ENCODE measurements at places on chromosomes 5 and 9.

- DNase-seq, result no peak
Observed at GRCh38 chr5:40080191-40080590, 599.5 kb upstream of the PTGER4 start.

DNA sequence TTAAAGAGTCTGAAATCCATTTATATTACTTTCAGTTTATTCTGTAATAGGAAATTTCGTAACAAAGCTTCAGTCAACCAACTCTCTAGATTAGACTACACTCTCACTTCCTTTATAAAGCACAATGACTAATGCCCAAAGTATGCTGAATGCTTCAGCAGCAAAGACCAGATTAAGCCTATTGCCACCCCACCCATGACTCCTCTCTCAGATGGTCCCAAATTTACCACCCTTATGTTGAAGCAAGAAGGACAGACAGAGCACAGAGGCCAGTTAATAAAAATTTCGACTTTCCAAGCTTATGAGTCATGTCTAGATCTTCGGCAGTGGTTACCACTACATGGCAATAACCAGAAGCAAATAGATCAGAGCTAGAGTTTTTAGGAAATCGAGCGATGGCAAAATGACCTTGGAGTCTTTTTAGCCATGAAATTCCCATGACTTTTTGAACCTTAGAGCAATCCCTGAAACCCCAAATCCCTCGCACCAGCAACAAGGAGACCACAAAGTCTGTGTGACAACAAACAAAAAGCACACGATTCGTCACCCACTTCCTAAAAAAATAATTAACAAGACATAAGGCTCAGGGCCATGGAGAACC, 287.8 kb upstream of the RASA1 start:
- no peak for DNase-seq

DNA sequence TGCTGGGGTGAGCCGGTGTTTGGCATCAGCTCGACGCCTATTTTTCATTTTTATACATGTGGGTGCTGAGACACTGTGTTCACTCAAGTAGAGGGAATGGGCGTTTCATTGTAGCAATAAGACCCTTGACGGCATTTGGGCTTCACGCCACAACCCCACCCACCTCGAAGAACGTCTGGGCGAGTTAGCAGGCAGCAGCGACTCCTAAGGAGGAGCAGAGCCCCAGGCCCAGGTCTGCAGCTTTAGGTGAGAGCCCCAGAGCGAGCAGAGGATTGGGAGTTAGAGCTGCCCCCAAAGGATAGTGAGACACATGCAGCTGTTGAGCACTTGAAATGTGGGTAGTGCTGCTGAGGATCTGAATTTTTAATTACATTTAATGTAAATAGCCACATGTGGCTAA, 1.6 kb upstream of the ZFP62 start:
- DNase-seq, result no peak

- DNase-seq, result peak; percentile 6
Observed at GRCh38 chr5:159098603-159099436, 896 bp downstream of the EBF1 start.

DNA sequence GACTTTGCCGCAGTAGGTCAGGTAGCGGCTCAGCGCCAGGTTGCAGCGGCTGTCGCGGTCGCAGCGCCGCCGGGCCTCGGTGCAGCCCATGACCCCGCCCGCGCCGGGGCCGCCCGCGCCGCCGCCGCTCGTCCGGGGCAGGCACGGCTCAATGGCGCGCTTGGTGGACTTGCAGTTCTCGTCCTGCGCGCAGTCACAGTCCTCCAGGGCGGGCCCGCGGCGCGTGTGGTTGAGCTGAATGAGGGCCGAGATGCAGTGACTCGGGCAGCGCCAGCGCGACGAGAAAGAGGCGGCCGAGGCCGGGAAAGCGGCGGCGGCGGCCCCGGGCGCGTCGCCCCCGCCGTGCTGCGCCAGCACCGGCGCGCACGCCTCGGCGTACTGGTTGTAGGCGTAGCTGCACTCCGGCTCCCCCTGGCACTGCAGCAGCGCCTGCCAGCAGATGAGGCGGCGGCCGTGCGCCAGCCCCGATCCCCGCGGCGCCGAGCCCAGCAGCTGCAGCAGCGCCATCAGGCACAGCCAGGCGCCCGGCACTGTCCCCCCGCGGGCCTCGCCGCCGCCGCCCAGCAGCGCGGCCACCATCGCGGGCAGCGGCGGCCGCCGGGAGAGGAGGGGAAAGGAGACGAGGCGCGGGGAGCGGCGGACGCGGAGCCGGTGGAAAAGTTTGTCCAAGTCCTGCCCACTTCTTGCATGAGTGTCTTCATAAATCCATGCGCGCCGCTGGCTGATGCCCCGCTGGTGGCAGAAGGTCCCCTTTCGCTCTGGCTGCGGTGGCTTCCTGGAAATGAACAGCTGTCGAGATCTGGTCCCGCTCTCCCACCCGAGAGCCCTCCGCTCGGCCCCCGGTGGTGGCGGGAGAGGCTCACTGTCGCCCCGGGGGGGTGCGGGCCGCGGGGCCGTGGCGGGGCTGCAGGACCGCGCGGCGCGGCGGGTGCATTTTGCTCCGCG, 833 bp downstream of the GAS1 start:
- DNase-seq, result no peak

Data from KG1 (cell line).